ENCODE measurements at places on chromosomes 12 and 14.

- DNase-seq, result no peak
Observed at GRCh38 chr12:113257564-113257963, 36.3 kb downstream of the TPCN1 start.

GRCh38 chr12:92553389-92553788 is 149.4 kb upstream of the PLEKHG7 start:
- DNase-seq, result no peak

DNA sequence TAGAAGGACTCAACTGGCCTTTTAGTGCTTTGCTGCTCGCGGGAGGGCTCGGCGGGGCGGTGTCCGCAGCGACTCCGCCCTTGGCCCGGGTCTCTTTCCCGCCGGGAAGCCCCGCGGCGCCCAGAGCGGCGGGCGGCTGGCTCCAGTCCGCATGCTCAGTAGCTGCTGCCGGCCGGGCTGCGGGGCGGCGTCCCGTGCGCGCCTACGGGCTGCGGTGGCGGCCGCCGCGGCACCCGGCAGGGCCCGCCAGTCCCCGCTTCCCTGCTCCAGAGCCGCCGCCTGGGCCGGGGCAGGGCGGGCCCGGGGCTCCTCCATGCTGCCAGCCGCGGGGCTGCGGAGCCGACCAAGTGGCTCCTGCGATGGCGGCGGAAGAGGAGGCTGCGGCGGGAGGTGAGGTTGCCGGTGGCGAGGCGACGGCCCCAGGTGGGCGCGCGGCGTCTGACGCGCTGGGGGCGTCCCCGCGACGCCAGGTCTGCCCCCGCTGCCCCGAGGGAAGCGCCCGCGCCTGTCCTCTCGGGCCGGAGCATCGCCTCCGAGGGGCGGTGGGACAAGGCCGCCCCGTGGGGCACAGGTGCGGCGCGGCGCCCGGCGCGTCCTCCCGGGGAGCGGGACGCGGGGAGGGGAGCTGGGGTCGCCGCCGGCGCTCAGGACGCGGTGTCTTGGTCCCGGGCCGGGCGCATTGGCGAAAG is at the start of gene BMAL2:
Gene BMAL2, plus strand, starts transcription at position 123 of the 689 bp plus-strand sequence. Its CDS starts 237 bp downstream, at position 360.
- DNase-seq, result no peak

GRCh38 chr14:63770187-63770807 is 42.4 kb upstream of the SGPP1 start:
- DNase-seq, result no peak

DNA sequence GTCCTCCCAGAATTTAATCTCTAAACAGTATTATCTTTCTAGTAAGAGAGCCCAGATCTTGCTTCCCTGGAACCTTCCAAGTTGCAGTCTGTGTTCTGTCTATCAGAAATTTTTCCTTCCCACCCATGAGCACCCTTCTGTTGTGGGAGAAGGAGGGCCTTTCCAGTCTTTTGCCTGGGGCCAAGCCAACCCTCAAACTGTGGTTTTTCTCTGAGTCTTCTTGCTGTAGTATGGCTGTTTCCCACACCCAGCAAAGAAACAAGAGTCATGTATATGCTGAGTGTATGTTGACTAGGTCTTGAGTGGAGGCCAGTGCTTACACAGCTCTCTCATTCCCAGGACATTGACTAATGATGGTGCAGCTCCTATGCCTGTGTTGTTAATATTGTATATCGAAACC is 104.5 kb downstream of the TGFB3 start:
- no peak for DNase-seq

GRCh38 chr12:2959192-2959504 is at the start of gene TEAD4:
TEAD4 (plus strand) TSS chr12:2959397.
- DNase-seq, result no peak

DNA sequence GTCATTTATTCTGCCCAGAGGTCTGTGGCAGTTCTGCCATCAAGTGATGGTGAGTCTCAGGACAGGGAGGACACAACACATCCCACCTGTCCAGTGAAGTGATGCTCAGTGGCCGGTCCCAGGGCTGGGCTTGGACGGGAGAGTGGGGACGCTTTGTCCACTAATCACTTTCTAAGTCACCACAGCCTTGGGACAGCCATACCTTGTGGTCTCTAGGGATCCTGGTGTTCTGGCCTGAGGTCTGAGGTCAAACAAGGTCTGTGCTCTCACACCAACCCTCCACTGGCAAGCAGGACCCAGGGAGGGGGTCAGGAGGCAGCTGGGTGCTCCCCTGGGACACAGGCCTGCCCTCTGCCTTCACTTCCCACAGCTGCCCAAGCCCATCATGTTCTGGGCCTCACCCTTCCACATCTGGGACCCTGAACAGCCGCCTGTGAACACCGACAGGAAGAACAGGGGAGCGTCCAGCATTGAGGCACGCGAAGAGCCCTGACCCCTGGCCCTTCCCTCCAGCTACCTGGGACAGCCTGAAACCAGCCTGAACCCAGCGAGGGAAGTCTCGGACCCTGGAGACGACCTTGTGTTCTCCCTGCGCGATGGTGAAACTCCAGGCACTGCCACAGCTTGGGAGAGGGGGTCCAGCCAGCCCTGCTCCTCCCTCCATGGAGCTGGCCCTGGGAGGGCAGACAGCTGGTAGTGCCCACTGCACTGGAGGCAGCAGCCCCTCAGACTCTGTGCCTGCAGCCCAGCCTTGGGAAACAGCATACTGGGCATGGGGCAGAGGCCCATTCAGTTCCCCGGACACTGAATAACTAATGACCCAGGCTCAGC is 19.7 kb upstream of the GPR132 start:
- no peak for DNase-seq

DNA sequence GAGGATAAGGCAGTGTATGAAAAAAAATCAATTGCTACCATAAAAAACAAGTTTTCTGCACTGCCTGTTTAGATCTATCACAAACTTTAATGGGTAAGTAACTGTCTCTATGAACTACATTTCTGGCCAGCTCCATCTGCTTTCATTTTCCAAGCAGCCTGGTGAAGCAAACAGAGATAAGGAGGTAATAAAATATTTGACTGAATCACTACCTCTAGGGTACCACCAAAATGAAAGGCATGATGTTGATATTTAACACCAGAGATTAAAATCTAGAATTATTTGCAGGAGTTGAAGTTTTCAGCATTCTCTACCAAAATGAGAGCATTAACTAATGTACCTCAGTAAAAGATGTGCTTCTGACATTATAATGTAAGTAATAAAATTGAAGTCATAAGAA is 863.5 kb upstream of the MGAT4C start:
- no peak for DNase-seq

DNA sequence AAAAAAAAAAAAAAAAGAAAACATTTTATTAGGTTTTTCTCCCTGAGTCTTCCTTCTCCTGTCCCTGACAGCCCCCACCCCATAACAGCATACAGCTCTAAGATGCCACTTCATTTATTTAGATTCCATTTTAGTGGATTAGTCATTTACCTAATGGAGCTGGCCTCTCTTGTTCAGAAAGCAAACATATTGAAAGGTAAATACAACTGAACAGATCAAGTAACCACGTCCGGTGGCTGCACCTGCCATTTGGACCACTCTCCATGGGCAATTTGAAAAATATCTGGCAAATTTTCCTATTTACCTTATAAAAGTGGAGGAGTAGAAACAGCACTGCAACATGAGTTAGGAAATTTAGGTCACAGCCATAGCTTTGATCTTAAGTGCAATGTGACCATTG is 254.6 kb downstream of the C12orf42 start:
- no peak for DNase-seq

GRCh38 chr14:65446159-65446558 is 33.6 kb downstream of the FUT8 start:
- no peak for DNase-seq

- no peak for DNase-seq
Observed at GRCh38 chr12:113934060-113934814, 31.9 kb downstream of the RBM19 start.

DNA sequence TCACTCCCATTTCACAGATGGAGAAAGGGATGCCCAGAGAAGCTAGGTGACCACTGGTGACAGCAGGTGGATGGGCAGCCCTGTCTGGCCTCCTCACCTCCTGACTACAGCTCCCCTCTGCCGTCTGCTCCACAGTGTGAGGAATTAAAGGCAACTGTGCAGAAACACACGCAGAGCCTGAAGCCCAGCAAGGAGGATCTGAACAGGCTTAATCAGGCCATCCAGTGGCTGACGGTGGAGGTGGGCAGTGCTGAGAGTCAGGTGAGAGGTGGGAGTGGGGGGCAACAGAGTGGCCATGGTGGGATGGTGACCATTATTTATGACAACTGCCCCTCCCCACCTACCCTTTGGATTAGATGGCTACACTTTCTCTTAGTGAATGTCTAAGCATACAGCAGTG is 1.2 kb downstream of the KRT86 start:
- DNase-seq, result no peak

All from NCI-H1048 (cell line).